Hematopoietic multipotent progenitor cell treated with erythropoietin and hydrocortisone succinate and interleukin-3 and kit ligand, for 8 days (in vitro differentiated cells): ENCODE measurements at places on chromosomes 1 and 21.

DNA sequence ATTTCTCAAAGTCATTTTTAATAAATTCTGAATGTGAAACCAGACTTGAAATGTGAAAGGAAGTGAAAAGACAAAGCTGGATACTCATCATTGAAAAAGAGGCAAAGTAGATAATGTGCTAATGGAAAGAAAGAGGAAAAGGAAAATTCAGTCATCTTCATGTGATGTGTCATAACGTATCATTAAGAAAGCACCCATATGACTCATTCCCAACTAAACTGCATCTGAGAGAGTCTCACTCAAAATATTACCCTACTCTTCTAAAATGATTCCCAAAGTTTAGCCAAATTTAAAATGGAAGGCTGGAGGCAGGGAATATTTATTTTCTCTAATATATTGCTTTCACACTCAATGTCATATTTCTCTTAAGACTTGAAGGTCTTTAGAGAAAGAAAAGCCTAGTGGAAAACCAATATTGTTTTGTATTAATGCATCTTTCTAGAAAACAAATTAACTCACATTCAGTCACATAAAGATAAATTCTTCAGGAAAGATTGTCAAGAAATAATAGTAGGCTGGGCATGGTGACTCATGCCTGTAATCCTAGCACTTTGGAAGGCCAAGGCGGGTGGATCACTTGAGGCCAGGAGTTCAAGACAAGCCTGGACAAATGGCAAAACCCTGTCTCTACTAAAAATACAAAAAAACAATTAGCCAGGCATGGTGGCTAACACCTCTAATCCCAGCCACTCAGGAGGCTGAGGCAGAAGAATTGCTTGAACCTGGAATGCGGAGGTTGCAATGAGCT is 129.9 kb downstream of the SLC30A10 start:
- DNase-seq, result no peak

GRCh38 chr1:21663248-21663950 is 5.8 kb downstream of the RAP1GAP start:
- DNase-seq, result no peak

DNA sequence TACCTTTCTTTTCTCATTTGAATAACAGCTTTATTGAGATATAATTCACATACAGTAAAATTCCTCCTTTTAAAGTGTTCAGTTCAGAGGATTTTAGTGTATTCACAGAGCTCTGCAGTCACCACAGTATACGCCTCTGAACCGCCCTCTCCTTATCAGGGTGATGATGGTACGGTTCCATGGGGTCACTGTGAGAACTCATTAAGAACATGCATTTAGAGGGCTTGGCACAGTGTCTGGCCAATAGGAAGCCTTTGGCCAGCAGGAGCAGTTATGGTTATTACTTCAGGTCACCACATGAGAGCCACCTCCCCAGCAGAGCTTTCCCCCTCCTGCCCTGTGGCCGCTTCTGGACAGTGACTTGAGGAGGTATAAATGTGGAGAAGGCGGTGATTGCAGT is 27.3 kb downstream of the KCNQ4 start:
- DNase-seq, result peak; percentile 55

- DNase-seq, result no peak
Observed at GRCh38 chr1:210814382-210815123, 319.4 kb downstream of the KCNH1 start.

DNA sequence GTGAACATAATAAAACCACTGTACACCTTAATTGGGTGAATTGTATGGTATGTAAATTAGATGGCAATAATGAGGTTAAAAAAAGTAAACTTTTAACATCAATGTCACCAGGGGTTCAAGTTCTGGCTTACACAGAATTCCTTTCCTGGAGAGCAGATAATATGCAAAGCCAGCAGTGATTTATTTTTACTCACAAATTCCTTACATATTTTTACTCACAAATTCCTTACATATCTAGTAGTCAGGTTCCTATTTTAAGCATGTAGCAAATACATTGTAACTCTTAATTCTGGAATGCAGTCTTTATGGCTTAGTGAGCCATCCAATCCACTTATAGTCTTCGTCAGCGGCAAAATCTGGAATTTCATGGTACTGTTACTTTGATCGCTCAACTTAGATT is 1.3 kb upstream of the UBE4B start:
- DNase-seq, result no peak

- no peak for DNase-seq
Observed at GRCh38 chr1:115476616-115477015, 138.6 kb upstream of the NGF start.

GRCh38 chr21:46243325-46243724 is 14.8 kb upstream of the LSS start:
- no peak for DNase-seq

GRCh38 chr21:42739061-42739931 is 85.9 kb downstream of the PDE9A start:
- no peak for DNase-seq

- no peak for DNase-seq
Observed at GRCh38 chr1:163709636-163710035, 387.9 kb downstream of the NUF2 start.

DNA sequence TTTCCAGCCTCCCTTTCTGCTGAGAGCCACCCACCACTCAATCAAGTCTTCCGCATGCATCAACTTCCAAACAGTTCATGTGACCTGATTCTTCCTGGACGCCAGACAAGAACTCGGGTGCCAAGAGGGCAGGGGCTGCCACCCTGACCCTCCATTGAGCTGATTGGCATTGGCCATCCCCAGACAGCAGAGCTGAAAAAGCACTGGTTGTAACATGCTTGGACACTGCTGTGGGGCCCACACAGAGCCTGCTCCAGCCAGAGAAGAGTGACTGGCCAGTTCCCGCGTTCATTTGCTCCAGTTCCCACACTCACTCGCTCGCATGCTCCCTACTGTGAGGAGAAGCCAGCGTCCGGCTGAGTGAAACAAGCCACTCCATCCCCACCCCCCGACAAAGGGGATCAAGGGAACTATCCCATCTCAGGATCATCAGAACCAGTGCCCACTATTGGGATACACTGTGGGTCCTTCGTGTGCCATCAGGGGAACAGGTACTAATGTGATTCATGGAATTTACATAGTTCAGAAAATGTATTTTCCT is 420.3 kb downstream of the NPHP4 start:
- DNase-seq, result no peak
